ENCODE measurements at places on chromosomes 5 and 9.

GRCh38 chr5:176611435-176611834 lies 1.5 kb upstream of the GPRIN1 start:
- DNase-seq, result no peak

GRCh38 chr9:7794196-7794595 lies 5.4 kb downstream of the DMAC1 start:
- no peak for DNase-seq

- DNase-seq, result no peak
These were observed 208.8 kb downstream of the SAXO1 start for GRCh38 chr9:18824095-18824666.

GRCh38 chr9:5481322-5482040 lies 28.9 kb upstream of the PDCD1LG2 start:
- DNase-seq, result no peak

GRCh38 chr9:135562235-135562745 lies 734 bp downstream of the PAEP start:
- no peak for DNase-seq

DNA sequence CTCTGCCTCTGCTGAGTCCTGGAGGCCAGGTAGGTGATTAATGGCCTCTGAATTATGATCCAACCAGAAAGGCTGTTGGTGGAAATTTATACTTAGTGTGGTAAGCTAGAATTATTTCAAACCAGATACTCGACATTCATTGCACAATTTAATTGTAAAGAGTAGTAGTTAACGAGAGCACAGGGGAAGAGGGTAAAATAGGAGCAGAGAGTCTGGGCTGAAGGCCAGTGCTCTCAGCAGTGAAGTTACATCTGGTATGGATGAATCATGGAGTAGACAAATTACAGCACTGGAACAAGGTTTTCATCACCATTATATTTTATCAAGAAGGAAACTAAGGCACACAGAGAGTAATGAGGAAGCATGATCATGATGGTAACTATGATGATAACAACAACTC lies 92.5 kb downstream of the TLR4 start:
- DNase-seq, result no peak

- DNase-seq, result no peak
These were observed 209.1 kb downstream of the SREK1 start for GRCh38 chr5:66353186-66353585.

- no peak for DNase-seq
These were observed 737.6 kb upstream of the NUDT12 start for GRCh38 chr5:104299998-104300706.

DNA sequence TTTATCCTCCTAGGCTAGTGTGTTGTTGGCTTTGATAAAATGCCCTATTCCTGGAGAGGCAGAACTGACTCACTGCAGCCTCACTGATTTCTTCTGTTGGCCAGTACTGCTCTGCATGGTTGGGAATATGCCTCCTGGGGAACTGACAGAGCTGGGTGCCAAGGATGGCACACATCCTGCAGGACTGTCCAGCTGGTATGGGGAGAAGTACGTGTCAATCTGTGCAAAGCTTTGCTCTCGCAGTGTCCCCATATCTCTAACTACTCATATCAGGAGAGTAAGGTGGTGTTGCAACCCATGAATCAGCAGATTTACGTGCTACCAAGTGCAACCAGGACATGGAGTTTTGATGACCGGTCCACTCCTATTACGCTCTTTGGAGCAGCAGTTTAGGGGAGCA lies 74.7 kb downstream of the TEK start:
- no peak for DNase-seq

- DNase-seq, result peak; percentile 75
These were observed 45.2 kb downstream of the ANKDD1B start for GRCh38 chr5:75656311-75657003.

DNA sequence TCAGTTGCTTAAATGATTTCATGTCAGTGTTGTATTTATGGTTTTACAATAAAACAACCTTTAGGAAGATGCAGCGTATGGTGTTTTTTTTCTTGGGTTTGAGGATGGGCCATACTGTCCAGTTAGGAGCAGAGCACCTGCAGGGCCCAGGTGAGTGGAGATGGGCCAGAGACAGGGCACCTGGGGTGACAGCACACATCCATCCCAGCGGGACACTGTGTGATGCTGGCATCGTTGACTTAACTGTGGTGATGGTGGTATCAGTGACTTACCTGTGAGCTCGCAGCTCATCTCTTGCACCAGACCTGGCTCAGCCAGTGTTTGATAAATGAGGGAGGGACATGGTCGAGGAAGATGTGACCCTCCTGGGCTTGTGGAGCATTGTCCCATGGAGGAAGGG lies 21.6 kb downstream of the AMBP start:
- no peak for DNase-seq

- no peak for DNase-seq
These were observed 3.2 kb upstream of the STPG3 start for GRCh38 chr9:137247916-137248175.

DNA sequence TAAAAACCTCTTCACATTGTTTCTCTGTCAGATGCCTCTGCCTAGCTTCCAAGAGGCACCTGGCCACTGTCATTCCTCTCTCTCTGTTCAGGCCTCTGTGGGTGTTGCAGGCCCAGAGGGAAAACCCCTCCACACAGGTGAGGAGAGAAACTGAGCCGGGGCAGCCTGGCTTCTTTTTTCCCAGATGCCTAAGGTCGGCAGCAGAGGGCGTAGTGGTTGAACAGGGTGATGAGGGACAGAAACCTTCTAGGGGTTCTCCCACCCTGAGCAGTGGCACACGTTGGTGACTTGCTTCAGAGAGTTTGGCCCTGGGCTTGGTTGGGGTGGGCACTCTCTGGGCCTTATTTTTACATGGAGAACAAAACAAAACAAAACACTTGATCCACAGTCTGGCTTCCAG lies 12.2 kb downstream of the IL9 start:
- no peak for DNase-seq

GRCh38 chr9:69175486-69175885 lies 1.4 kb downstream of the TJP2 start:
- no peak for DNase-seq

DNA sequence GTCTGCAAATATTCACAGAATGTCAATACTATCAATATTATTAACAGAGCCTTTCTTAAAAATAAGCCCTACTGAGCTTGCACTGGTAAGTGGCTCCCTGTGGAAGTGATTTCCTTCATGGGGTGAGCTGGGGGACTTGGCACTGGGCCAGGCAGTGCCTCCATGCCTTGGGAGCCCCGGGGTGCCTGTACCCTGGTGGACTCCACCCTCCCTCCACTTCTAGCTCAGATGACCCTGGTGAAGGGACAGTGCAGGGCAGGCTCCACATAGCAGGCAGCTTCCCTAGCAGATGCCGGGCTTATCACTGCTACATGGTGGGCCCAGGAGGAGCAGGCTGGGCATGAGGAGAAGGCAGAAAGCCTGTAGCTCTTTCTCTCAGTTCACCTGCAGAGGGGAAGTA lies 119.2 kb downstream of the DCP2 start:
- no peak for DNase-seq

DNA sequence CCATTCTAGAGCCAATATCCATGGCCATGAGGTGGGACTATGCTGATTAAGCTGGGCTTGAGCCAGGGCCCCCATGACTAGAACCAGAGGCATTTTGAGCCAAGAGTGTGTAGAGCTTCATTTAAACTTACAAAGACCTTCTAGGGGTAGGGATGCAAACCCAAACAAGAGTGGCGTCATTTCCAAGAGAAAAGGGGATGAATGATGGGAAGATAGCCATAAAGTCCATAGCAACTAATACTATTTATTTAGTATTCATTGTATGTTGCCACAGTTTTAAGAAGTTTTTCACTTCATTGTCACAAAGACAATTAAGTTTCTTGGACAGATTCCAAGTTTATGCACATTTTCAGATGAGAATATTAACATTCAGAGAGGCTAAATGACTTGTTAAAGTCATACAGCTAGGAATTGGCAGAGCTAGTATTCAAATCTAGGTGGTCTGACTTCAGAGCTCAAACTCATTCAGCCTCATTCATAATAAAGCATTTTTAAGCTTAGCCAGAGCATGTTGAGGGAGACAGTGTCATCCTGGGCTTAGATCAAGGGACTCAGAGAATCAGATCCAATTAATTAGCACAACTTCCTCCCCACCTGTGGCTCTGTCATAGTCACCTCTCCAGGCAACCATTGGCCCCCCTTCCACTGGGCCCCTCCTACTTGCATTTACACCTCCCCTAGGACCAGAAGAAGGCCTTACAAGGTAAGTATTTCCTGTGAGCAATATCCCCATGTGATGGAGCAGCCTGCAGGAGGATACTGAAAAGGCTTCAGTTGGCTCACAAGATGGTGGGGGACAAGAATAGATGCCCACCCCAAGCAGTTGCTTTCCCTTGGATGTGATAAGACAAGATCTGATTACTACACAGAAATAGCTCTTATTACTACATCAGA lies 95.0 kb upstream of the PCSK1 start:
- no peak for DNase-seq

DNA sequence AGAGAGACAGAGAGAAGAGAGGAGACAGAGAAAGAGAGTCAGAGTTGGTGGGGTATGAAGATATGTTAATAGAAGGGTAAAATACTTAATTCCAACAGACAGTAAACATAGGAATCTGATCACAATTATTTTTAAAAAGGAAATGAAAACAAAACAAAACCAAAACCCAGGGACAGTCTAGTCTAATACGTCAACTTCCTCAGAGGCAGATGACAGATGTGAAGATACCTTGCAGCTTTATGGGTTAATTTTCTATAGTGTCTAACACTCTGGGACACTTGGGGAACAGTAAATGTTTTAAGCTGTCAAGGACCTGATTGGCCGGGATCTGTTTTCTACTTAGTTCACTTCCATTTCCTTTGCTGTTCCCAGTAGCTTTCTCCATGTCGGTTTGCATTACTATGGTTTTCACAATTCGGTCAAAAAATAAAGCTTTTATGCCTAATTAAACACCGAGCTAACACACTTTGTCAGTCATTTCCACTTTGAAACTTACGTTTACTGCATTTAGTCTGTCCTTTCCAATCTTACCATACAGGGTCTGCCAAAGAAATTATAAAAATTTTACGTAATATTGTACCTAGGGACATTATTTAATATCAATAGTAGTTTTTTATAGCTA lies 216.5 kb downstream of the MCTP1 start:
- no peak for DNase-seq

- no peak for DNase-seq
These were observed 267.3 kb downstream of the EFNA5 start for GRCh38 chr5:107403228-107403953.

- DNase-seq, result no peak
These were observed 206.5 kb downstream of the AUH start for GRCh38 chr9:91155181-91155580.

GRCh38 chr9:90878562-90878961 lies 76.9 kb downstream of the SYK start:
- no peak for DNase-seq

- DNase-seq, result no peak
These were observed 14.5 kb downstream of the FBXW5 start for GRCh38 chr9:136930014-136930413.
